ENCODE measurements at places on chromosomes 1 and 21.

DNA sequence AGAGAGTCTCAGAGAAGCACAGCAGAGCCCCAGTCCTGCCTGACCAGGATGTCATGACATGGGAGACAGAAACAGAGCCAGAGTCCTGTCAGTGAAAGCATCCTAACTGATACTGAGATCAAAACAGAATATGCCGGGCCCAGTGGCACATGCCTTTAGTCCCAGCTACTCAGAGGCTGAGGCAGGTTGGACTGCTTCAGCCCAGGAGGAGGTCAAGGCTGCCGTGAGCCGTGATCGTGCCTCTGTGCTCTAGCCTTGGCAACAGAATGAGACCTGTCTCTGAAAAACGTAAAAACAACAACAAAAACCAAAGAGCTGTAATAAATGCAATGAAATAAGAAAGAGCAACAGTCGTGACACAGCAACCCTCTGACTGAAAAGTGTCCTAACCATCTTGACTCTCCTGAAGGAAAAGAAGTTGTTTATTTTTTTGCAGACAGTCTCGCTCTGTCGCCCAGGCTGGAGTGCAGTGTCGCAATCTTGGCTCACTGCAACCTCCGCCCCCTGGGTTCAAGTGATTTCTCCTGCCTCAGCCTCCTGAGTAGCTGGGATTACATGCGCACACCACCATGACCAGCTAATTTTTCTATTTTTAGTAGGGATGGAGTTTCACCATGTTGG, 189.2 kb downstream of the SLC45A1 start:
- no peak for DNase-seq

GRCh38 chr1:47758341-47759250, 238.6 kb downstream of the TRABD2B start:
- no peak for DNase-seq

DNA sequence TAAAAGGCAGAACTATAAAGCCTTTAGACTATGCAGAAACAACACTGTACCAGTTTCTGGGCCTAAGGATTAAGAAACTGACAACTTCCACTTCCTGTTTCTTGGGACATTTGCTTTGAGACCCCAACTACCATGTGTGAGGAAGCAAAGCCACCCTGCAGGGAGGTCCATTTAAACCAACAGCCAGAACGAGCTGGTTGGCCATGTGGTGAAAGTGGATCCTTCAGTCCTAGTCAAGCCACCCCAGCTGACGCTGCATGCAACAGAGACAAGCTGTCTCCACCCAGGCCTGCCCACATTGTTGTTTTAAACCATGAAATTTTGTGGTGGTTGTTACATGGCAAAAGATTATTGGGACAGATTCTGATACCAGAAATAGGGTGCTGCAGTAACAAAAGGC, 31.8 kb upstream of the SLFNL1 start:
- no peak for DNase-seq

DNA sequence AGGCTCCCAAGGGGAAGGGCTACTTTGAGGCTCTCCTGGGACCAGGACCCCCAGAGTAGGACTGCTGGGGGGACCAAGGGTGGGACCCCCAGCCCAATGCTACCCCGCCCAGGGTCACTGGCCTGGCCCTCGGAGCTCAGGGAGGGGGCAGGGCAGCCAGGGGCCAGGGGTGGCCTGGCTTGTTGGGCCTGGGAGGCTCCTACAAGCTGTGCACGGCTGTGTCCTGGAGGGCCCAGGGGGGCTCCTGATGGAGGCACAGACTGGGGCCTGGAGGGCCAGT, 2.2 kb downstream of the HES4 start:
- no peak for DNase-seq

DNA sequence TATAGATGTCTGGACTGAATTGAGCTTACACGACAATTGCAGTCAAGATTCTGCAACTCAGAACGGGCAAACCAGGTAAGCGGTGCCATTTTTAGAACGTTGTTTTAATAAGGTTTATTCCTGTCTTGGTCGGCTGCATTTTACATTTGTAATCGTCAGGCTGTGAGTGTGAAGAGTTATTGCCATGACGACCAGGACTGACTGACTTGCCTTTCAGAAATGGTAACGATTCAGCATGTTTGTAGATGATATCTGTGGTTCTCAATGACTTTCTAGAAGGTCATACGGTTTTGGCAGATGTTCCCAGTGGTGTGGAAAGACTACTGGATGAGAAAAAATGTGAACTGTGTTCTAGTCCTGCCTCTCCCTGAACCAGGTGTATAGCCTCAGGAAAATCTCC, 271.3 kb upstream of the B3GALT2 start:
- no peak for DNase-seq

- DNase-seq, result no peak
Measured at GRCh38 chr1:165883056-165883455, 55.6 kb downstream of the UCK2 start.

- DNase-seq, result no peak
Measured at GRCh38 chr1:163823017-163823416, 501.3 kb downstream of the NUF2 start.

DNA sequence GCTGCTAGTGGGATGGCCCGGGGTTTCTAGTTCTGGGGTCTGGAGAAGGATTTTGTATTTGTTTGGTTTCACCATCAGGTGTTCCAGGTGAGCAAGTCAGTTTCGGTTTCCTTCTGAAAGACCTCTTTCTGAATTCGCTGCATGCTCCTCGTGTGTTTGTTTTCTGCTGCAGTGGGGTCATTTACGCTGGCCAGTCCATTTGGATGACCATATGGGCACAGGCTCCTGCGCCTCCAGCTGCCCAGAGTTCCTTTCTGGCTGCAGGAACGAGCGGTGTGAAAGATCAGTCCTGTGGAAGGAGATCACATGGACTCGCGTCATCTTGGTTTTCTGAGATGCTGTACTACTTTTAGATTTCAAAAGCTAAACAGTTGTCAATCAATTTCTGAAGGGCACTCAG, 83.7 kb upstream of the GCLM start:
- no peak for DNase-seq

- no peak for DNase-seq
Measured at GRCh38 chr1:95321531-95321930, 87.5 kb downstream of the RWDD3 start.

GRCh38 chr1:110495926-110496600, 22.9 kb downstream of the KCNA10 start:
- DNase-seq, result peak; percentile 36

GRCh38 chr1:53166912-53167311, 24.5 kb upstream of the SLC1A7 start:
- DNase-seq, result no peak

GRCh38 chr1:66292944-66293343, 241.0 kb upstream of the SGIP1 start:
- DNase-seq, result no peak

DNA sequence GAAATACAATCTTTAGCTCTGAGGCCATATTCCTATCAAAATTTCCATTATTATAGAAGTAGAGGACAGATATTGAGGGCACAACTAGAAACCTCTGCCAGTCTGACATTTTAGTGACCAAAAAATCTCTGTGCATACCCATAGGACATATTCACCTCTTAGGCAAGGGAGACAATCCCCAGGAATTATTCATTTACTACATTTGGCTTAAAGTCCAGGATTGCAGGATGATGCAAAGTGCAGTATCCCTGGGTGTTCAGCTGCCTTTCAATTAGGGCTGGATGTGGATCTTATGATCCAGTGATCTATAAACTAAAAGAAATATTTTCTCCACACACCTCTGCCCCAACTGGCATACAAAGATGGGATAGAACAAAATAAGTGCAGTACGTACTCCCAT, 50.9 kb downstream of the PTGS2 start:
- DNase-seq, result no peak

- DNase-seq, result no peak
Measured at GRCh38 chr1:112325504-112325903, 70.5 kb upstream of the CTTNBP2NL start.

DNA sequence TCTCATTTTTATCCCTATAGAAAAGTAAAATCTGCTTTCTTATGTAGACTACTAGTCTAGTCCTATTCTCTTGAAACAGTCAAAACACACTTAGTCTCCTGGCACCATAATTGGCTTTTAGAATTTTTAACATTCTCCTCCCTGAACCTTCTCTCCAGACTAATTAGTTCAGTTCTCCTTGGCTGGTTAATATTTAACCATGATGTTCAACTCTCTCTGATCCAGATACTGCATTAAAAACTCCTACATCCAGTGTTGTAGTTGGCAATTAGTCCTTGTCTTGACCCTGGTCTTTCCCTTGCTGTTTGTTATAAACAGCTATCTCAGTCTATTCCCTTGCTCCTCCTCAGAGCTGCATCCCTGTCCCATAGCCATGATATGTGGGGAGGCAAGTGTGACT, 422.9 kb upstream of the BEND5 start:
- no peak for DNase-seq

DNA sequence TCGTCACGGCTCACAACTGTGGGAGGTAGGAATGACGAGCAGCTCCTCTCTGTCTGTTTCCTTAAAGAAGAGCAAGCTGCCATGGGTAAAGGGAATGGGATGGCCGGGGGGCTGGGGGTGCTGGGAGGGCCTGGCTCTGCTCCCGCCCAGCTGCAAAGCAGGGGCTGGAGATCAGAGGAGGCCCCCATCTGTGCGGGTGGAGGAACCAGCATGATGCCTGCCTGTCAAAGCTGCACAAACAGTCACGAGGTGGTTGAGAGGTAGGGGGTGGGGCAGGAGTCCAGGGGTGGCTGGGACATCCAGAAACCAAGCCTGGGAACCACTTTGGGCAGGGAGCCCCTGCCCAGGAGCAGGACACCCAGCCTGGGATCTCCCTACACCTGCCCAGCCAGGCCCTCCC, 12.6 kb downstream of the SLC41A1 start:
- no peak for DNase-seq

GRCh38 chr1:3417082-3417739, 37.3 kb upstream of the ARHGEF16 start:
- DNase-seq, result no peak

DNA sequence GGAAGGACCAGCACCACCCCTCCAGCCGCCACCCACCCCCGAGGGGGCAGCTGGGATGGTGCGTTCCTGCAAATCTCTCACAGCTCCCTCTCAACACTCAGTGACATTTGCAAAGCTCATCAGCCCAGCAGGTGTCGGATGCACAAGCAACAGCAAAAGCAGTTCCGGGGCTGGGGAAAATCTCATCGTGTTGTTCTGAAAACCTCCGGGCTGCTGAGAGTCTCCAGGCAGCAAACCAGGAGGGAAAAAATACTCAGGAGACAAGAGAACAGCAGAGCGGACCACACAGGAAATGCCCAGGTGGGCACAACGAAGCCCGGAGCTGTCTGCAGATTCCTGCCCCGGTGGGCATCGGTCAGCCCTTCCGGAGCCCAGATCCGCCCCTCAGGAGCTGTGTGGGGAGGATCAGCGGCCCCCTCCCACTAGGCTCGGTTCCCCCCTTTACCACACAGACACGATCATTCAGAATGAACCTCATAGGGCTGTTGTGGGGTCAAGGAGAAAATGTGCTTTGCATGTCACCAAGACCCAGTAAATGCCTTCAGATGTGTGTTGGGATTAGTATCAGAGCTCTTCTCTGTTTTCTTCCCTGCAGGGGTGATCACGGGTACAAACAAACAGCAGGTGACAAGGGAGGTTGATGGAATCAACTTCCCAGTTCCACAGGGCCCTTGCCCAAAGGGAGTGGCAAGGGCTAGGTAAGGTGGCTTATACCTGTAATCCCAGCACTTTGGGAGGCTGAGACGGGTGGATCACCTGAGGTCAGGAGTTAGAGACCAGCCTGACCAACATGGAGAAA, 127.0 kb upstream of the TIAM1 start:
- DNase-seq, result no peak

DNA sequence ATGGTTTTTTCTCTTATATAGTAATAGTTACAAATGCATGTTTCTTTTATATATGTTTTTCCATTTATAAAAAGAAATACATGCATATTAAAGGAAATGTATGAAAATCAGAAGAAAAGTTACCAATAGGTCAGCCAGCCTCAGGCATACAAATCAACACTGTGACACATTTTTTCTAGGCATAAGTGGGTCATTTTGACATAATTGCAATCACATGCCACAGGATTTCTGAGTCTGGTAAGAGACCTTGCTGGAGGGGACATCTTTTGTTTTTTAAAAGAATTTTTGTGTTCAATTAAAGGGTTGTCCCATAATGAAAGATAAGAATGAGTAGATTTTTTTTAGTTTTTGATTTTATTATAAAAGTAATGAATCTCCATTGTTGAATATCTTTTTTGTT, 473.1 kb downstream of the PCP4 start:
- no peak for DNase-seq

GRCh38 chr21:41983229-41983628, 26.9 kb downstream of the ZBTB21 start:
- DNase-seq, result no peak

- DNase-seq, result no peak
Measured at GRCh38 chr1:175976865-175977642, 230.0 kb downstream of the COP1 start.

- DNase-seq, result no peak
Measured at GRCh38 chr21:44870748-44871495, 2.6 kb downstream of the PTTG1IP start.

GRCh38 chr1:220788900-220789299, 2.2 kb downstream of the MTARC1 start:
- no peak for DNase-seq

- DNase-seq, result no peak
Measured at GRCh38 chr1:110542725-110543124, 23.8 kb upstream of the KCNA10 start.

GRCh38 chr1:219292999-219293398, 119.3 kb downstream of the LYPLAL1 start:
- no peak for DNase-seq

DNA sequence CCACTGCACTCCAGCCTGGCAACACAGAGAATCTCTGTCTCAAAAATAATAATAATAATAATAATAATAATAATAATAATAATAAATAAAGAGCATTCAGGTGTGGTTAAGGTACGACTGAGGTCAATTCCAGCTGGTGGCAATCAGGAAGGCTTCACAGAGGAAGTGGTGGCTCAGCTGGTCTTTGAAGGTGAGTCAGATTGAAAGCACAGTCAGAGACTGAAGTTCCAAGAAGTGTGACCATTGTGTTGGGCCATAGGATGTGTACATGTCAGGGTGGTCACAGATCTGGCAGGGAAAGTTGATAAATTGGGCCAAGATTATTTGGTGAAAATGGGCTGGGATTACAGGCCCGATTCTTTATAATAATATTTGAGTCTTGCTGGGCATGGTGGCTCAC, 31.0 kb upstream of the MED18 start:
- DNase-seq, result no peak

GRCh38 chr1:70922196-70922595, 125.4 kb downstream of the PTGER3 start:
- DNase-seq, result no peak

- DNase-seq, result no peak
Measured at GRCh38 chr1:158121604-158122254, 59.0 kb upstream of the CD1D start.

GRCh38 chr1:107499139-107499744, 358.4 kb downstream of the NTNG1 start:
- no peak for DNase-seq

DNA sequence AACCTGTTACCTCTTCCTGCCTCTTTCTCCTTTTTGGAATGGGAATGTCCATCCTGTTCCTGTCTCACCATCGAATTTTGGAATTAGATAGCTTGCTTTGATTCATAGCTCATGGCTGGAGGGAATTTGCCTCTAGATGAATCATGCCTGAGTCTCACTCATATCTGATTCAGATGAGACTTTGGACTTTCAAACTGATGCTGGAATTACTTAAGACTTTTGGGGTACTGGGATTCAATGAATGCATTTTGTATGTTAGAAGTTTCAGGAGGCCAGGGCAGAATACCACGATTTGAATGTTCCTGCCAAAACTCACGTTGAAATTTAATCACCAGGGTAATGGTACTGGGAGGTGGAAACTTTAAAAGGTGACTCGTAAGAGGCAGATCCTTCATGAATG, 132.4 kb downstream of the DSCAM start:
- DNase-seq, result no peak

Data from activated CD4-positive, CD25-positive, alpha-beta regulatory T cell (primary cell).